ENCODE measurements at places on chromosomes 1 and 21. TPM values are rescaled to one million over a fixed set of nuclear protein-coding genes. Genes with fewer than 3 reads are reported as not detected.
A peak's percentile ranks its signal among the peaks of the same experiment; 100 is the strongest.

SPRR2G gene
- not detected for total RNA-seq

PRRX1 gene
- total RNA-seq: 1.1 TPM

DNA sequence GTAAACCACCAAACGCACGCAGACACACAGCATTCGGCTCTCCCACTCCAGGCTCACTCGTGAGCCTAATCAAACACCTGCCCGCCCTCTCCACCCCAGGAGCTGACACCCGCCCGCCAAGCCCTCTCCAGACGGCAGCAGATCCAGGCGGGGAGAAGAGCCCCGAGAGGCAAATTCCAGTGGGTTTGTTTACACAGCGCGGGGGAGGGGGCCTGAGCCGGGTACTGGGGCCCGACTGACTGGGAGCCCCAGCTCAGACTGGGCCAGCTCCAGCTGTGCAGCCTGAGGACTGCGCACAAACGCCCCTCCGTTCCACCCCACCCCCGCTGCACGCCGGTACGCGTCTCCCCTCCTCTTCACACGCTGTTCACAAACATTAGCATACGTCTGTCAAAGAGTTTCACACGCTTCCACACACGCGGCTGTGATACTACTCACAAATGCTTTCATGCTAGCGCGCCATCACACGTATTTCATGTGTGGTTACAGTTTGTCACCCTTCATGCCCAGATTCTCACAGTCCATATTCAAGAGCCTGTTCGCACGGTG lies 1.0 kb upstream of the EFNA1 start:
- H3K27ac ChIP-seq: no peak overlapping the region
- DNase-seq: peak; percentile 54
- peaks cover 24% of the 10 kb centered on the region for H3K4me1 ChIP-seq
- H3K4me3 ChIP-seq: peak overlapping the region; percentile 59

DNA sequence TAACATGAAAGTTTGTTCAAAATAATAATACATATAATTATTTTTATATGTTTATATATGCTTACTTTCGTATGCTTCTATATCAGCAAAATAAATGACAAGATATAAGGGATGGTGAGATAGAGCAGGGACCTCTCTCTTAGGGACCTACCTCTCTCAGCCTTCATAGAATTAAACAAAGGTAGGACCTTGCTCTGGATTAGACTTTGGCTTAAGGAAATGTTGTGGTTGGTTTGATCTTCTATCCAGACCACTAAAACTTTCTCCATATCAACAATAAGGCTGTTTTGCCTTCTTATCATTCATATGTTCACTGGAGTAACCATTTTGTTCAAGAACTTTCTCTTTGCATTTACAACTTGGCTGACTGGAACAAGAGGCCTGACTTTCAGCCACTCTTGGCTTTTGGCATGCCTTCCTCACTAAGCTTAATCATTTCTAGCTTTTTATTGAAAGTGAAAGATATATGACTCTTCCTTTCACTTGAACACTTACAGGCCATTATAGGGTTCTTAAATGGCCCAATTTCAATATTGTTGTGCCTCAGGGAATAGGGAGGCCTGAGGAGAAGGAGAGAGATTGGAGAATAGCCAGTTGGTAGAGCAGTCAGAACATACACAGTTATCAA lies 14.4 kb downstream of the FRRS1 start:
- H3K36me3 ChIP-seq: no peaks in the 10 kb centered on the region
- DNase-seq: no peak
- H3K4me1 ChIP-seq: no peaks in the 10 kb centered on the region
- H3K27ac ChIP-seq: no peak overlapping the region
- H3K4me3 ChIP-seq: no peak overlapping the region

- H3K27ac ChIP-seq: no peak overlapping the region
- H3K4me3 ChIP-seq: no peak overlapping the region
- no peaks in the 10 kb centered on the region for H3K36me3 ChIP-seq
- no peaks in the 10 kb centered on the region for H3K27me3 ChIP-seq
- peak; percentile 8 for DNase-seq
These were observed 57.5 kb downstream of the KIAA0319L start for GRCh38 chr1:35499652-35500176.
